Cardiac muscle cell (in vitro differentiated cells and primary cell): ENCODE measurements at places on chromosomes 16 and 17. TPM values are rescaled to one million over a fixed set of nuclear protein-coding genes. Genes with fewer than 3 reads are reported as not detected.

GRCh38 chr16:70453117-70453891 lies 1.1 kb upstream of the FCSK start:
- DNase-seq: no peak

DNA sequence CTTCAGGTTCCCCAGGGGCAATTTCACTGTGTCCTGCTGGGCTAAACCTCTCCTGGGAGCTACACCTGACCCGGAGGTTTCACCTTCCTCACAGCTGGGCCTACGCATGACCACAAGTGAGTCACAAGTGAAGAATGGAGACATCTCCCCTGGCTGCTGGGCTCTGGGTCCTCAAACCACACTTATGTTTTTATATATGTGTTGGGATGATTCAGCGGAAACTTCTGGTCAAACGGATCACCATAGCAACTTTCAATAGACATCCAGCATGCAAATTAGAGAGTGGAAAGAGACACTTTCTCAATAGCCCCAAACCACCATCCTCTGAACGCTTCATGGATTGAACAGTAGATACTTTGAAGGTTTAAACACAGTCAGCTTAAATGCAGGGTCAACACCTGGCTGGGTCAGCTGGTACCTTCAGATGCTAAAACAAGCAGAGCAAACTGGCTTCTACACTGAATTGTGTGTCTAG lies 28.0 kb upstream of the MAF start:
- peak; percentile 9 for DNase-seq

GRCh38 chr16:28943281-28943680 lies 7.5 kb upstream of the NFATC2IP start:
- no peak for DNase-seq

DNA sequence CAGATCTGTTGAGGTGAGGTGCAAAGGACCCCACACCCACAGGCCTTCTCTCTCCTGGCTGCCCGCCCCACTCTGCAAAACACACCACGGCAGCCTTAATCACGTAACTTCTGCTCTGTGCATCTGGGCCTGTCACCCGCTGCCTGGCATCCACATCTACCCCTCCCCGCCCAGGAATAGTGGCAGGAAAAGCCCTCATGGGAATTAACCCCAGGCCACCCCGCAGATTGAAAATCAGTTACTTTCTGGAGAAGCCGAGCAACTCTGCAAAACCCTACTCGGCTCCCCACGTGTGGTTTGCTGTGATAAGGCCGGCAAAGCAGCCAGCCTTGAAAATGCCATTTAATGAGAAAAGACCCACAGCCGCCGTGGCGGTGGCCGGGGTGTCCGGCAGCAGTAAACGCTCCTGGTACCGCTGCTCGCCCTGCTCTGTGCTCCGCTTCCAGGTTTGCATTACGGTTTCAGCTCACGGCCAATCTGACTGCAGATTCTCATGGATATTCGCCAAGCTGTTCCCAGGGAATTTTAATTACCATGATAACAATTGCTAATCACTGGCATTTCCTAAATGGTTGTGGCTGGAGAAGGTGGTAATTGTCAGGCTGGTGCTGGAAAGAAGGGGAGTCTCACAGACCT lies 78.0 kb upstream of the DOC2B start:
- no peak for DNase-seq

GRCh38 chr16:83899272-83899897 lies 470 bp downstream of the MLYCD start:
- peak; percentile 78 for DNase-seq

DNA sequence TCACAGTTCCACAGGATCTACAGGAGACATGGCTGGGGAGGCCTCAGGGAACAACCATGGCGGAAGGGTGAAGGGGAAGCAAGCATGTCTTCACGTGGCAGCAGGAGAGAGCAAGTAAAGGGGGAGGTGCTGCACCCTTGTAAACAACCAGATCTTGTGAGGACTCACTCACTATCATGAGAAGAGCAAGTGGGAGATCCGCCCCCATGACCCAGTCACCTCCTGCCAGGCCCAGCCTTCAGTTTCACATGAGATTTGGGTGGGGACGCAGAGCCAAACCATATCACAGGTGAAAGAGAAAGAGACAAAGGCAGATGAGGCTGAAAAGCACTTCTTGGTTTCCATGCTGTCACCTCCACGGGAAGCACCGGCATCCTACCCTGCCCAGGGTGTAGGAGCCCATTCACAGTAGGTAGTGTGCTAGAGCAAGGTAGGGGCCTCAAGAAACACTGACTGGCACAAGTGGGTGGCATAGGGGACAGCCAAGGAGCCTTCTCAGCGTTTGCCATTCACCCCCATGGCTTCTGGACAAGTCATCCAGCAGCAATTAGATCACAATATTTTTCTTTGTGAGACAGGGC lies 6.6 kb downstream of the NARF start:
- DNase-seq: no peak

DNA sequence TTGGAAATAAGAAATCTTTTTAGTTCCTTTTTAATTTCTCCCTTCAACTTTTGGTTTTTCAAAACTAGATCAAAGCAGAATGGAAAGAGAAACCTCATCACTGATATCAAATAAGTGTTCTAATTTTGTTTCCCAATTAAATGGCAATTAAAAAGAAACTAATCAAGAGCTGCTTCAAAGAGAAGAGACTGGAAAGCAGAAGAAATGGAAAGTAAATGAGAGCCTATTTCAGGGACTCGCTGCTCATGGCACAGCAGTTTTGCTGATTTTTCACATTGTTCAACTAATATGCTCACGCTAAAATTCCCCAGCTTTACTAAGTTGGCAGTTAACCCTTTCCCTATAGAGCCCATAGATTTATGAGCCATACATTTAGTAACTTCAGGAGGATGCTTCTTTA lies 6.5 kb downstream of the NMT1 start:
- no peak for DNase-seq

- peak; percentile 94 for DNase-seq
Measured at GRCh38 chr16:85126705-85127378, 14.6 kb upstream of the CIBAR2 start.

DNA sequence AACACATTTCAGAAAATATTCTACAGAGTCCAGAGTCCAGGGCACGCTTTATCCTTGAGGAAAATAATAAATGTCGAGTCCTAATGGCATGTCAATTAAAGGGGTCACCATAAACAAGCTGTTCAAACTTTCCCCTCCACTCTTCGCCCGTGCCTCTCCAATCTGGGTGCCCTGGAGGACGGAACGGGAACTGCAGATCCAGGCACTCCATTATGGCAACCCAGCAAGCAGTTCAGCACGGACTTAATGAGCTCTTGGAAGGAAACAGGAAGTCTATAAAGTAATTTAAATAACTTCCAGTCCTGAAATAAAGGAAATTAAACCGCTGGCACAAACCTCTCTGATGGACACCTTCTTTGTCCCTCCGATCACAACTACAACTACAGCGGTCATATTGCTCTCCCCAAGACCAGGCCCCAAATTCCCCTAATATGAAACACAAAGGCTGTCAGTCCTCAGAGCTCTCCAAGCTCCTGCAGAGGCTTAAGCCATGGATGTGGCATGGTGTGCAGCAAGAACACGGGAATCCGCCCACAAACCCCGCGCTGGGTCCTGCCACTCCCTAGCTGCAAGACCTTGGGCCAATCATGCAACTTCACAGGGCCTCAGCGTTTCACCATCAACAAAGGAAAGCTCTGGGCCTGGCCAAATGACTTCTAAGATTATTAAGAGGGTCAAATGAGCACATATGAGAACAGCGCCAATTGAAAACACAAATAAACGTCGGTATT lies 52.6 kb downstream of the ZFHX3 start:
- DNase-seq: no peak

GRCh38 chr17:76191896-76192295 lies 48.4 kb downstream of the RNF157 start:
- no peak for DNase-seq

- peak; percentile 80 for DNase-seq
Measured at GRCh38 chr17:16419074-16419928, 3.9 kb downstream of the TRPV2 start.

- DNase-seq: no peak
Measured at GRCh38 chr17:19001907-19002590, 2.5 kb downstream of the FAM83G start.

GRCh38 chr17:61469949-61470348 lies 17.7 kb downstream of the TBX4 start:
- no peak for DNase-seq

GRCh38 chr17:41360296-41360995 lies 9.2 kb downstream of the KRT33B start:
- DNase-seq: peak; percentile 77

SPN gene
- 0.85 and 1.1 TPM in 2 replicates for polyA plus RNA-seq

HYDIN gene
- 1.7 and 1.8 TPM in 2 replicates for polyA plus RNA-seq

SLC5A10 gene
- polyA plus RNA-seq: not detected in 2 replicates

SPATA33 gene
- 13.2 and 13.5 TPM in 2 replicates for polyA plus RNA-seq
